Pulmonary artery endothelial cell (primary cell): ENCODE measurements at places on chromosomes 6 and 20. TPM values are rescaled to one million over a fixed set of nuclear protein-coding genes. Genes with fewer than 3 reads are reported as not detected.

The TCP11 gene
- total RNA-seq: 0.13 and 0.18 TPM in 2 replicates

The ADTRP gene
- total RNA-seq: 5.9 and 13.2 TPM in 2 replicates

The DEFB119 gene
- not detected in 2 replicates for total RNA-seq

The TCP1 gene
- 373 and 619 TPM in 2 replicates for total RNA-seq

The C20orf96 gene
- total RNA-seq: 2.3 and 3.0 TPM in 2 replicates

The HSPA1A gene
- 33.6 and 431 TPM in 2 replicates for total RNA-seq

The LGSN gene
- total RNA-seq: not detected in 2 replicates

The CPNE5 gene
- 6.9 and 7.5 TPM in 2 replicates for total RNA-seq

The LPA gene
- total RNA-seq: not detected in 2 replicates

The NHSL1 gene
- 15.4 and 28.7 TPM in 2 replicates for total RNA-seq

The AGPAT4 gene
- total RNA-seq: 6.1 and 11.5 TPM in 2 replicates

The ELOVL2 gene
- not detected in 2 replicates for total RNA-seq

The MCM9 gene
- total RNA-seq: 11.9 and 14.8 TPM in 2 replicates

The GJA10 gene
- not detected in 2 replicates for total RNA-seq

The TNXB gene
- 0.21 and 0.73 TPM in 2 replicates for total RNA-seq

The TMEM244 gene
- total RNA-seq: not detected in 2 replicates

The CLVS2 gene
- total RNA-seq: not detected in 2 replicates

The RHAG gene
- not detected in 2 replicates for total RNA-seq

The COL9A1 gene
- total RNA-seq: not detected in 2 replicates

The APCDD1L gene
- 0.26 and 3.1 TPM in 2 replicates for total RNA-seq

The COL12A1 gene
- 0.32 and 5.8 TPM in 2 replicates for total RNA-seq

The CTAGE9 gene
- not detected in 2 replicates for total RNA-seq

The RUNX2 gene
- total RNA-seq: not detected in 2 replicates

The HLA-DQA2 gene
- not detected in 2 replicates for total RNA-seq

The LHFPL5 gene
- total RNA-seq: not detected in 2 replicates

The SLC35D3 gene
- not detected in 2 replicates for total RNA-seq

The SLC35F1 gene
- total RNA-seq: not detected in 2 replicates

The SLC2A10 gene
- total RNA-seq: 6.5 and 8.1 TPM in 2 replicates

The COL21A1 gene
- total RNA-seq: 0.13 and 1.4 TPM in 2 replicates

The TMEM151B gene
- total RNA-seq: 0.07 and 0.11 TPM in 2 replicates

The CDSN gene
- total RNA-seq: not detected in 2 replicates

The TRAPPC3L gene
- 0.04 and 0.07 TPM in 2 replicates for total RNA-seq

The RIMS1 gene
- total RNA-seq: 0.20 and 0.67 TPM in 2 replicates

The DDX43 gene
- total RNA-seq: 0.14 and 0.33 TPM in 2 replicates

The RAET1L gene
- not detected in 2 replicates for total RNA-seq

The GPSM3 gene
- total RNA-seq: 6.0 and 7.1 TPM in 2 replicates

The IP6K3 gene
- total RNA-seq: not detected in 2 replicates

The HNF4A gene
- total RNA-seq: not detected in 2 replicates

The OLIG3 gene
- not detected in 2 replicates for total RNA-seq

The RIPPLY2 gene
- total RNA-seq: under 0.01 TPM in 1 of 2 replicates, not detected in the other

The SLC17A2 gene
- not detected in 2 replicates for total RNA-seq
